ENCODE measurements at places on chromosomes 6 and 20.

DNA sequence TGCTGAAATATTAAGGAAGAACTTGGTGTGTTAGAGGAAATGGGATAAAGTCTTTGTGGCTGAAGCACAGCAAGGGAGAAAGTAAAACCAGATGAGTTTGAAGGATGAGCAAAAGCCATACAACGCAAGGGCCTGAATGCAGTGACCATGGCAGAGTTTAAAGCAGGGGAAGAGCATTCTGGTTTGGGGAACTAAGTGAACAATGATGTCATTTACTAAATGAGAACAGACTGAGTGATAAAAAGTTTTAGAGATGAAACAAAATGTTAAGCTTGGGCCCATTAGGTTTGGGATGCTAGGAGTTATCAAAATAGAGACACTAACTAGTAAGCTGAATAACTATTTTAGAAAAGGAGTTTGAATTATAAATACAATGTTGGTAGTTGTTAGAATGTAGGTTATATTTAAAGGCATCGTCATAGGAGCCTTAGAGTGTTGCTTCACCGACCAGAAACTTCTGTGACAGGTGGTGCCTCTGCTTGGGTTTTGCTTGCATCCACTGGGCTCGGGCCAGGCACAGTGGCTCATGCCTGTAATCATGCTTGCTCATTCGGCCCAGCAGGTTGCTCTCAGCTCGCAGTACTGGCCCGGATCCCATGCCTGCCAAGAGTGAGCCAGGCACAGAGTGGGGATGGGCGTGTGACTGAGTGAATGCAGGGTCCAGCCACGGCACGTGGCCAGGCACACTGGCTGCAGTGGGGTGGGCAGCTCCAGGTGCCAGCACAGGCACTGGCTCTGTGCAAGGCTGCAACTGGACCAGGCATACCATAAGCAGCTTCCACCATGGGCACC is 37.4 kb upstream of the OPRM1 start:
- no peak for DNase-seq

DNA sequence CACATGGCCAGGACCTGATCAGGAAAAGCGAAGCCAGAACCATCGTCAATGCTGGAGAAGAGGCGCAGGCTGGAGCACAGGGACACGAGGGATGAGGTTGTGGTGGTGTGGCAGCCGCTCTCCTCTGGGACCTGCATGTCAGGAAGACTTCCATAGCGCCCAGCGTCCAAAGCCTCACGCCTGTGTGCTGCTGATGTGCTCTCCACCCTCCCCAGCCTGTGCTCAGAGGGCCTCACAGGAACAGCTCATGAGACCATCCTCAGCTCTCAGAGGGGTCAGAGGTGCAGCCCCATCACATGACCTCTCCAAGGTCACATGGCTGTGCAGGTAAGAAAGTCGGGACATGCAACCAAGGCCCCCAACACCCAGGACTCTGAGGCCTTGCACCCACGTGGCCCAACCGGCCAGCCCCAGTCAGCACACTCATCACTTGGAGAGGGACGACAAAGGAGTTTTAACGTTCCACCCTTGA is 84.4 kb downstream of the NINL start:
- DNase-seq = no peak

DNA sequence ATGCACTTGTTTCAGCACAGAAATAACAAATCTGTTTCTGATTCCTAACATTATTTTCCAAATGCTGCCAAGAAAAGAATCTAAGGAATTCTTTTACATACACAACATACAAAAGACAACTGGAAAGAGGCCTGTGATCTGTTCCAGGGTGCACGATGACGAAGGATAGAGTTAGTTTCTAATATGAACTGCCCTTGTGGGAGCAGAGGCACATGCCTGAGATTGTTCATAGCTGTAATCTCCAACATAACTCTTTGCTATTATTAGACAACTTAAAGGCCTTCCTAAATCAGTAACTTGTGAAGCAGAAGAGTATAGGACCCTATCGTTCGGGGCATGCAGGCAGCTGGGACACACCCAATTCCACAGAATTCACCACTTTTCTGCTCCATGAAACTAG is 41.2 kb upstream of the NHSL1 start:
- no peak for DNase-seq

- DNase-seq = no peak
Observed at GRCh38 chr6:151431337-151431736, 20.6 kb downstream of the RMND1 start.

DNA sequence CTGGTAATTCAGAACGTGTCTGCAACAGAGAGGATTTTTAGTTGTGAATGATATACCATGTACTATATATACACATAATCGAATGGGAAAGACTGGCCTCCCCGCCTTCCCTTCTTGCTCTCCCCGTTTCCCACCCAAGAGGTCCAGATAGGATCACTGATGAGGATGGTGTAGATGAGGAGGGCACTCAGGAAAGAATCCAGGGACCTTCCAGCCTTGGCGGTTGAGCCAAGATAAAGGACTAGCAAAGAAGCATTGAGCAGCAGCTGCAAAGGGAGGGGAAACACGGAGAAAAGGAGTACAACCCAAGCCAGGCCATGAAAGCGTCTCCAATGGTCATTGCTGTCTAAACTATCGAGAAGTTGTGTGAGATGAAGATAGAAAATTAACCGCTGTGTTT is 84.0 kb upstream of the EXOC2 start:
- no peak for DNase-seq

GRCh38 chr6:71486461-71486860 is 197.8 kb downstream of the OGFRL1 start:
- DNase-seq = no peak

GRCh38 chr6:35086282-35086632 is 54.9 kb downstream of the TCP11 start:
- no peak for DNase-seq

GRCh38 chr6:39361657-39362486 is 39.4 kb upstream of the KCNK16 start:
- peak; percentile 39 for DNase-seq

- DNase-seq = no peak
Observed at GRCh38 chr6:33783781-33784520, 5.0 kb downstream of the LEMD2 start.

GRCh38 chr6:158911746-158912480 is 88.1 kb downstream of the RSPH3 start:
- no peak for DNase-seq

- DNase-seq = no peak
Observed at GRCh38 chr6:2952557-2953095, 18.7 kb downstream of the SERPINB6 start.

- peak; percentile 7 for DNase-seq
Observed at GRCh38 chr6:138656364-138657064, 117.1 kb upstream of the CCDC28A start.

GRCh38 chr20:23325107-23325506 is 25.5 kb upstream of the NXT1 start:
- DNase-seq = no peak

DNA sequence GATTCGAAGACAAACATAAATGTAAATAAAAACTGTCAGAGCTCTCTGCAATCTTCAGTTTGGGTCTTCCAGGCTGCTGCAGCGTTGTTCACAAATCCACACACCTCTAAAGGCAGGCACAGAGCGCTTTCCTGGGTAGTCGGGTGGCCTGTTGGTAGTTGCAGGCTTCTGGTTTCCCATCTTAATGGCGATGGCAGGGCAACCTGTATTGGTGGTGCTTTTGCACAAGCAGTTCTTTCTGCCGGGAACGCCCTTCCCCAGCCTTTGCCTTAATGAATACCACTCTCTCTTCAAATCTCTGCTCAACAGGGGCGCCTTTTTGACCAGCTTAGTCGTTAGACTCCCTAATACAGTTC is 723 bp upstream of the IFT52 start:
- peak; percentile 46 for DNase-seq

DNA sequence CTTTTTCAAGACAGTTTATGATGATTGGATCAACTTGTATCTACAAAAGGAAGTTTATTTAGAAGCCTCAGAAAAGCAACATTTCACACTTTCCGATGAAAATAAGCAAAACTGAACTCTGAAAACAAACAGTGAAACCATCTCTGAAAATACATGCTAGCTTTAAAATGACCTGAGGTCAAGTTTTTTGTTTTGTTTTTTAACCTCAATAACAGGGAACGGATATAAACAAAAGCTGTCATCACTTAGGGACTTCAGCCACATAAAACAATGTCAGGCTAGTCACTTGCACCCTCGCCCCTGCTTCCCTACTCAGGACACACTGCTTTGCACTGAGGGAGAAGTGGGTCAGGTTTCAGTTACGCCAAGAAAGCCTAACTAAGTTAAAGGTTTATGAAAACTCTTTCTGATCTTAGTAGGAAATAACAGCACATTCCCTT is 11.6 kb downstream of the BACH2 start:
- no peak for DNase-seq

- DNase-seq = no peak
Observed at GRCh38 chr6:39876111-39876510, 58.2 kb downstream of the MOCS1 start.

GRCh38 chr20:48406912-48407340 is 420.9 kb downstream of the PREX1 start:
- DNase-seq = no peak

DNA sequence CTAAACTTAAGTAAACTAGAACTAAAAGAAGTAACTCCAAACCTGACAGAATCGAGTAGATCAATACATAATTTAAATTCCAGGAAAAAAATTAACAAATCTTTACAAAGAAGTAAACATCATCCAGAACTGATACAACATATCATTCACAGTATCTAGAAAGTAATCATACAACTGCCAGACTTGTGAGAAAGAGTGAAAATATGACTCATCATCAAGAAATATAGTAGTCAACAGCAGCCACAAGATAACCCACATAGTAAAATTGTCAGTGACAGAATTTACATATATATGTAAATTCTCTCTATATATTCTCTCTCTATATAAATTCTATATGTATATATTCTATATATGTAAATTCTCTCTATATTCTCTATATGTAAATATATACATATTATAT is 242.8 kb upstream of the RGS17 start:
- no peak for DNase-seq

GRCh38 chr6:26152226-26153101 is 65.2 kb downstream of the HFE start:
- DNase-seq = no peak

Data from NCI-H1930 (cell line).